ENCODE measurements at places on chromosomes 11 and 22.
A peak's percentile ranks its signal among the peaks of the same experiment; 100 is the strongest.

GRCh38 chr22:37907036-37907954 lies 1.2 kb downstream of the MICALL1 start:
- no peak for DNase-seq

GRCh38 chr11:19561011-19561410 lies 151.6 kb upstream of the NAV2 start:
- peak; percentile 14 for DNase-seq

GRCh38 chr11:71212871-71213559 lies 39.4 kb downstream of the SHANK2 start:
- DNase-seq, result no peak

- no peak for DNase-seq
Measured at GRCh38 chr11:71209656-71210055, 42.7 kb downstream of the SHANK2 start.

DNA sequence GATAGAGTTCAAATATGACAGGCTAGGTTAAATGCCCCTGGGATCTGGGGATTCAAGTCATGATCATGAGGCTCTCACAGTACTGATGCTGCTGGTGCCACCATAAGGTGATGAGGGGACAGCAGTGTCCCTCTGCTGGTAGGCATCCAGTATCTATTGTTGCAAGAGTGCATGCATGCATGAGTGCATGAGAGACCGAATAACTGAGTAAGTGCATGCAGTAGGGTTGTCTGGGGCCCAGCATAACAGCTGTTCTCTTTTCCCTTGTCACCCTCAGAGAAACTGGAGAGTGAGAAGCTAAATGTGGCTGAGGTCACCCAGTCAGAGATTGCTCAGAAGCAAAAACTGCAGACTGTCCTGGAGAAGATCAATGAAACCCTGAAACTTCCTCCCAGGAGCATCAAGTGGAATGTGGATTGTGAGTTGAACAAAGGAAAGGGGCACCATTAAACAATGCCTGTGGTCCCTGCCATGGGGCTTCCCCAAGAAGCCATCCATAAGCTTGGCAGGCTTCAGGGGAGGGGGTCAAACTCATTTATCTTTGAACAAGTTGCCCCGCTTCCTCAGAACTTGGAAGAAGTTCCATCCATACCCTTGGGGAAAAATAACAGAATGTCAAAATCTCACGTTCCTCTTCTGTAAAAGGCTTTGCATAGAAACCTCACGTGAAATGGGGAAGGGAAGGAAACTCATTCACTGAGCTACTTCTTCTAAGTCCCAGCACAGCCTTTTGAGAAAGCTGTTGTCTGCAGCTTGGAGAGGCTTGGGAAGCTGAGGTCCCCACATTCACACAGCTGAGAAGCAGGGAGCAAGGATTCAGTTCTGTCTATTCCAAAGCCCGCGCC lies 119.0 kb downstream of the PARVA start:
- no peak for DNase-seq

DNA sequence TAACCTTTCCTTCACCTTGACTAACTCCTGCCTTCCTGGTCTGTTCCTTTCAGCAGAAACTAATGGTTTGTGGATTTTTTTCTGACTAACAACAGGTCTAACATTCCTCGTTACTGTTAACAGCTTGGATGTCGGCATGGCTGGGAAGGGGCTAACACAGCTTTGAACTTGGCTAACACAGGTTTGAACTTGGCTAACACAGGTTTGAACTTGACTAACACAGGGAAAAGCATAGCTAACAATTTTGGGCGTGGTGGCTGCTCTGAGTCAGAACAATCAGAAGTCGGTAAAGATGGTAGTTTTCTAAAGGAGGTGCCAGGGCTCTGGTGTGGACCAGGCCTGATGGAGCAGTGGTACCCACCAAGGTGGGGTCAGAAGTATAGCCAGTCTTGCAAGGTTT lies 16.1 kb downstream of the MIAT start:
- no peak for DNase-seq

GRCh38 chr11:78432058-78432515 lies 14.5 kb upstream of the GAB2 start:
- DNase-seq, result no peak

GRCh38 chr11:61587951-61588727 lies 7.3 kb upstream of the SYT7 start:
- DNase-seq, result no peak

GRCh38 chr11:1803246-1803645 lies 31.5 kb upstream of the SYT8 start:
- DNase-seq, result no peak

DNA sequence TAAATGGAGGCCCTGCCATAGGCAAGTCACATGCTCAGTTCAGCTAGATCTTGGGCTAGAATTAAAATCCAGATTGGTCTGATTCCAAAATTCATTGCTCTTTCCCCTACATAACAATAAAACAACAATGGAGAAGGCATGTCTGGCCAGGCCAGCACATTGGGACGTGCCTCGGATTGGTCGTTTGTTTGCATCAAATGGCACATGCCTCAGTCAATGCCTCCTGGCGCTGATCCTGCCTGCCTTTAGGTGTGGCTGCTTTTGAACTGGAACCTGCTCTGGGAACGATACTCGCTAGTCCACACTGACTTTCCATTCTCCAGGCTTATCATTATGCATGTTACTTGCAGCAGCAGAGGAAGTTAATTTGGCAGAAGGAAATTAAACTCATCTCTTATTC lies 322.1 kb downstream of the NELL1 start:
- DNase-seq, result no peak

GRCh38 chr11:75311858-75312288 lies 39.6 kb downstream of the ARRB1 start:
- DNase-seq, result no peak

- no peak for DNase-seq
Measured at GRCh38 chr22:35977136-35977535, 51.5 kb downstream of the RBFOX2 start.

- DNase-seq, result no peak
Measured at GRCh38 chr22:27459999-27460398, 341.6 kb downstream of the MN1 start.

DNA sequence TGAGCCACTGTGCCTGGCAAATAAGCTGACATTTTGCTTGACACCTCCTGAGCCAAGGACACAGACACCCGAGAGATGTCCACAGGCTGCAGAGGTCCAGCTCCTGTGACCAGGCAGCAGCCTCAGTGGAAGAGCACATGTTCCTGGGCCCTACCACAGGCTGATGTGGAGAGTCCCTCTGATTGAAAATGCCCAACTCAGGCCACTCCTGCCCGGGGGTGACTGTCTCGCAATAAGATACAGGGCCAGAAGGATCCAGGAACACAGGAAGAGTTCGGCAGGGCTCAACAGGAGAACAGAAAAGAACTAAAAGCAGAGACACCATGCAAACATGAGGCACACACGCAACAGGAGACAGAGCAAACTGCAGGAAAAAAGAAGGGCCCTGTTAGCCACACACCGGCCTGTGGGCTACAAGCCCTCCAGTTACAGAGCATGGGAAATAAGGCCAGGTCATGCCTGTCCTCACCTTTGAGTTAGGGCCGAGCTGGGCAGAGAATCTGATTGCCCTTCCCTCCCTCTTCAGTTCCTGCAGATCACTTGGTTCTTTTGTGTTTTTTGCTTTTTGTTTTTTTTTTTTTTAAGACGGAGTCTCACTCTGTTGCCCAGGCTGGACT lies 28.3 kb upstream of the MALAT1 start:
- DNase-seq, result no peak

- DNase-seq, result peak; percentile 51
Measured at GRCh38 chr11:115222218-115222862, 281.9 kb downstream of the CADM1 start.

GRCh38 chr11:71466358-71466757 lies 13.4 kb downstream of the NADSYN1 start:
- no peak for DNase-seq

DNA sequence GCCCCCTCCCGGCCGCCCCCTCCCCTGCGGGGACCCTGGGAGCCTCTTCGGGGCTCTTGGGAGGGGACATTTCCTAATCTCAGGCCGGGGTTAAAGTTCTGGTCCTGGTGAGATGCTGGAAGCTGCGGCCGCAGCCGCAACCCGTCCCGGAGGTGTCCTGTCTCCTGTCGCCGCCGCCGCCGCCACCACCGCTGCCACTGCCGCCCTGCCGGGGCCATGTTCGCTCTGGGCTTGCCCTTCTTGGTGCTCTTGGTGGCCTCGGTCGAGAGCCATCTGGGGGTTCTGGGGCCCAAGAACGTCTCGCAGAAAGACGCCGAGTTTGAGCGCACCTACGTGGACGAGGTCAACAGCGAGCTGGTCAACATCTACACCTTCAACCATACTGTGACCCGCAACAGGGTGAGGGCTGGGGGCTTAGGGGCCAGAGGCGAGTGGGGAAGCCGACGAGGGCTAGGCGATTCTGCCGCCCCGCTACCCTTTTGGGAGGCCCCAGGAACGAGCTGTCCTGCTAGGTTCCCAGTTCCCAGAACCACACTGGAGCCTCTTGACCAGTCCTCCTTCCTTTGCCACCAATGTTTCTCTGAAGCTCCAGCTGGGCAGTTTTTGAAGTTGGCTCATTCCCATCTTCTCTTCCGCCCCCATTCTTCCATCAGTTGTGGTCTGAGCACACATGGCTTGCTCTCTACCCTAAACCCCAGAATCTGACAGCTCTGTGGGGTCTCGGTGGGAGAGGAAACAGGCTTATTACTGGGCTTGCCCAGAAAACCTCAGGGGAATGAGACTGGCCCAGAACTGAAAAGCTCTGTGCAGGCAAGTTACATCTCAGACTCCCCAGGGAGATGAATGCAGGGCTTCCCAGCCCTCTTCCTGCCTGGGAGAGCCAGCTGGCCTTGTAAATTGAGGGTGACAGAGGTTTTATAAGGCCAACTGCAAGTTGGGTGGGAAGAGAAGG lies 781 bp downstream of the SIDT2 start:
- DNase-seq, result peak; percentile 31

DNA sequence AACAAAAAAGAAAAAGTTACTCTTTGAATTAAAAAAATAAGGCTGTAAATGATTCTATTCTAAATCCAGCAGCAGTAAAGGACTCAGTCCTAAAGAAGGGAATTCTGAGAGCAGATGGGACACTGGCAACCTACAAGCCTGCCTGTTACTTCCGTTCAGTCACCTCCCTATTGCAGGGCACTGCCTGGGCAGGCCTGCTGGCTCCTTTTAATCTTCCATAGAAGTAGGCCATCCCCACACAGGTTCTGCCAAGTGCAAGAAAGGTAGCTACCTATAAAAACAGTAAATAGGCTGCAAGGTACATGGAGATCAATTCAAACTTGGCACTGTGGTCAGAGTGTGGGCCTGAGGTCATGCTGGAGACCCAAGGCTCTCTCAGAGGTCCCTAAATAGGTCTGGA lies 136.4 kb downstream of the TRIM44 start:
- no peak for DNase-seq

DNA sequence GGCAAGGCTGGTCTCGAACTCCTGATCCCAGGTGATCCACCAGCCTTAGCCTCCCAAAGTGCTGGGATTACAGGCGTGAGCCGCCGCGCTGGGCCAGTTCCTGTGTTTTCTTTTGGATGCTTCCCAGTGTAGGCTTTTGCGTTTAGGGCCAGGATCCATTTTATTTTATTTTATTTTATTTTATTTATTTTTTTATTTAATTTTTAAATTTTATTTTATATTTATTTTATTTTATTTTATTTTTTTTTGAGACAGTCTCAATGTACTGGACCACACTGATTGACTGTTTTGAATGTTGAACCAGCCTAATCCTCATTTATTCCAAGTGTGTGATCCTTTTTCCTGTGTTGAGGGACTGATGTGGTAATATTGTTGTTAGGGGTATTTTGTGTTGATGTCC lies 8.4 kb downstream of the EPS8L2 start:
- no peak for DNase-seq

- peak; percentile 23 for DNase-seq
Measured at GRCh38 chr11:133082841-133083488, 449.3 kb downstream of the OPCML start.

- DNase-seq, result no peak
Measured at GRCh38 chr22:49588739-49589138, 238.9 kb downstream of the BRD1 start.

DNA sequence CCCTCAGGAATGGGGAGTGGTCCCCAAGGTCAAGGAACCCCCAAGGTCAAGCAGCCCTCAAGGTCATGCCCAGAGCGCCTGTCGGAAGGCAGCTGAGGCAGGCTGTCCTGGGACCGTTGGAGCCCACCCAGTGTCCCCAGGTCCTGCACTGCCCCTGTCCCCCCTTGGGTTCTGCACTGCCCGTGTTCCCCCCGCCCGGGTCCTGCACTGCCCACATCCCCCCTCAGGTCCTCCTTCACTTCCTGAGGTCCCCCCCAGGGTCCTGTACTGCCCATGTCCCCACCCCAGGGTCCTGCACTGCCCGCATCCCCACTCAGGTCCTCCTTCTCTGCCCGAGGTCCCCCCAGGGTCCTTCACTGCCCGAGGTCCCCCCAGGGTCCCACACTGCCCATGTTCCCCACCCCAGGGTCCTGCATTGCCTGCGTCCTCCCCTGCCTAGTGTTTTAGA lies 1073.0 kb downstream of the BRD1 start:
- no peak for DNase-seq

DNA sequence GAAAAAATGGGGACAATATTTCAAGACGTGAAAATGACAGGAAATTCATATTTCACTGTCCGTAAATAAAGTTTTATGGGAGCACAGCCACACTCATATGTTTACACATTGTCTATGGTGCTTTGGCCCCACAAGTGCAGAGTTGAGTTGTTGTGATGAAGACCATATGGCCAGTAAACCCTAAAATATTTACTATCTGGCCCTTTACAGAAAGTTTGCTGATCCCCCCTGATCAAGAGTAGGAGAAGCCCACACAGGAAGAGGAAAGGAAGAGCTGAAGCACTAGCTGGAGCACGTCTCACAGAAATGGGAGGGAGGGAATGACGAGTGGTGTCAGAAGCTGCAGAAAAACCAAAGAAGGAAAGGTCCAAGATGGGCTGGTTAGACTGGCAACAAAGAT lies 78.8 kb downstream of the TNRC6B start:
- DNase-seq, result no peak

DNA sequence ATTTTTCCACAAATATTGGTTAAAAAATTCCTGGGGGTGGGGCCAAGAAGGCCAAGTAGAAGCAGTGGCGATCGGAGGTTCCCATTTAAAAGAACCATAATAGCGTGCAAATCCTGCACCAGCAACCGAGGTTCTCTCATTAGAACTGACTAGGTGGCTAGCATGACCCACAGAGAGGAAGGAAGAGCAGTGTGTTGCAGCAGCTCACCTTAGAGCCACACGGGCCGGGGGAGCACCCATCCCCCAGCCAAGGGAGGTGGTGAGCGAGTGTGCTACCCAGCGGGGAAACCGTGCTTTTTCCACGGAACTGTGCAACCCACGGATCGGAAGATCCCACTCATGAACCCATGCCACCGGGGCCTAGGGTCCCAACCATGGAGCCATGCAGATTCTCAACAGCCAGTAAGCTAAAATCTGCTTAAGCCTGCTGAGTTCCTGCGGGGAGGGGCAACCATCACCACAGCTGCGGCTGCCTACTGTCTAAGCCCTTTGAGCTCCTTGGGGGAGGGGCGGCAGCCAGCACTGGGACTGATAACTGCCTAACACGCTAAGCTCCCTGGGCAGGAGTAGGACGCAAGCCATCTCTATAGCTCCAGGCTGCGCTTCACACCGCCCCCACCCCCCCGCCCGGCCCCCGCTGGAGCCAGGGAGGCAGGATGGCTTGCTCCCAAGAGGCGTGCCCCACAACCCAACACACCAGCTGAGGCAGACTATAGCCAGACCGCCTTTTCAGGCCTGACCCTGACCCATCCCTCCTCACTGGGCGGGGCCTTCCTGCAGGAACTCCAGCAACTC lies 21.0 kb upstream of the HTATIP2 start:
- DNase-seq, result no peak

- no peak for DNase-seq
Measured at GRCh38 chr11:46267930-46268329, 9.5 kb upstream of the CREB3L1 start.

GRCh38 chr11:106187860-106188456 lies 110.5 kb downstream of the AASDHPPT start:
- DNase-seq, result no peak

- DNase-seq, result no peak
Measured at GRCh38 chr11:111427471-111427912, 48.4 kb upstream of the POU2AF1 start.

Data from HTR-8/SVneo (cell line).